ENCODE measurements at places on chromosomes 12 and 14.
A peak's percentile ranks its signal among the peaks of the same experiment; 100 is the strongest.

- DNase-seq, result no peak
Observed at GRCh38 chr12:47120736-47121135, 41.0 kb upstream of the AMIGO2 start.

DNA sequence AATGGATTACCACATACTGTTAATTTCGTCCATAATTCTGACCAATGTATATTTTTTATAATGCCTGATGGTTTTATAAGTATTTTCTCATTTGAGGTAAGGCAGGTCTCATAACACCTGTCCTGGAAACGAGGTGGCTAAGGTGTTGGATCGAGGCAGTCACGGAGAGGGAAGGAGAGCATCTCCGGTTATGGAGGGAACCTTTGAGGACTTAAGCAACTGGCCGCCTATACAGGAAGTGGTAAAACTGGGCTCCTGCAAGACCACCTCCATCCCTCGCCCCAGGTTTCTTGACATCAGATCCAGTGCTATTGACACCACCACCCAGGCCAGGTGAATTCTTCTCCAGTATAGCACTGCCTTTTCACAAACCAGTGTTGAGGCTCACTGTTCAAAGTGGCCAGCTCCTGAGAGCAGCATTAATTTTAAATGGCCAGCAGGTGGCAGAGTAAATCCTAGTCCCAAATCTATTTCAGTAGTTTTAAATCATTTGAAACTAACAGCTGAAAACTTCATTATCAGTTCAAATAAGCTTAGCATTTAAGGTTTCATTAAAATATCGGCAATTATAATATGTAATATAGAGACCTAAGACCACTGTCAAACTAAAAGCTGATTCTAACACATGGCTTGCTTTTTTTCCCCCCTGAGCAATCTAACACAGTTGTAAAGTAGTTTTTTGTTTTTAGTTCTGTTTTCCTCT is 100.8 kb downstream of the PPM1A start:
- no peak for DNase-seq

- no peak for DNase-seq
Observed at GRCh38 chr14:67079846-67080245, 109.4 kb upstream of the GARIN2 start.

- DNase-seq, result no peak
Observed at GRCh38 chr12:76757694-76758093, 6.2 kb upstream of the ZDHHC17 start.

- no peak for DNase-seq
Observed at GRCh38 chr14:22407033-22407432, 182.0 kb downstream of the DAD1 start.

GRCh38 chr12:96274331-96274730 is 80.2 kb downstream of the ELK3 start:
- DNase-seq, result no peak

GRCh38 chr14:65226824-65227604 is 124.7 kb upstream of the MAX start:
- no peak for DNase-seq

DNA sequence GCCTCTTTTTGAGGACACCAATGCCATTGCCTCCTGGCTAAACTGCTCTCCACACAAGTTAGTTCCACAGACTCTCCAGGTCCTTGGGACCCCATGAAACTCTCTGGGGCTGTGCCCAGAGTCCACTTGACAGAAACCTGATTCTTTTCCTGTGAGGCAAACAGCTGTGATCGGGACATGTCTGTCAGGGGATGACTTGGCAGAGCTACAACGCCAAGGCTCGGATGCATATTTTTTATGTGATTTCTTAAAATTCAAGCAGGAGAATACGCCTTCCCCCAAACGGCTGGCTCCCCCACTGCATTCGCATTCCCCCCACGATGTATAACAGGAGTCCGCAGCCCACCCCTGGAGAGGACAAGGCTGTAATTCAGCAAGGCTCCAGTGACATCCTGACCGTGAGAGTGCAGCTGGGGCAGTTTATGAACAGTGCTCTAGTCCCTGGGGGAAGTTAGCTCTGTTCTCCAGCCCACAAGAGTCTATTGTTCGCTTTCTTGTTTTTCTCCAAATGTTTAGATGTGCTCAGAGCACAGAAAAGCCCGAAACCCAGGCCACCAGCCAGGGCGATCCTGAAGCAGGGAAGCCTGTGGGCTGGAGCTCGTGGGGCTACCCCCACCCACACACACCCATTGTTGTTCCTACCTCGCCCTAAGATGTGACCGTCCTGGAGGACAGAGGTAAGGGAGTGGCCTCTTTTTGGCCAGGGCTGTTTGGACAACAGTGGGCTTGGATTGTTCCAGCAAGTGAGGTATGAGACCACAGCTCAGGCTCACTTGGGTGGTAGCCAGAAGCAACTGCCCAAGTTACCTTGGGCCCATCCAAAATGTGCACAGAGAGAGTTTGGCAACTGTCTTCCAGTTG is 159.5 kb downstream of the ZFP36L1 start:
- no peak for DNase-seq

- peak; percentile 12 for DNase-seq
Observed at GRCh38 chr12:546920-547845, 87.4 kb downstream of the B4GALNT3 start.

GRCh38 chr12:127774828-127775227 is 492.1 kb upstream of the TMEM132C start:
- DNase-seq, result no peak

DNA sequence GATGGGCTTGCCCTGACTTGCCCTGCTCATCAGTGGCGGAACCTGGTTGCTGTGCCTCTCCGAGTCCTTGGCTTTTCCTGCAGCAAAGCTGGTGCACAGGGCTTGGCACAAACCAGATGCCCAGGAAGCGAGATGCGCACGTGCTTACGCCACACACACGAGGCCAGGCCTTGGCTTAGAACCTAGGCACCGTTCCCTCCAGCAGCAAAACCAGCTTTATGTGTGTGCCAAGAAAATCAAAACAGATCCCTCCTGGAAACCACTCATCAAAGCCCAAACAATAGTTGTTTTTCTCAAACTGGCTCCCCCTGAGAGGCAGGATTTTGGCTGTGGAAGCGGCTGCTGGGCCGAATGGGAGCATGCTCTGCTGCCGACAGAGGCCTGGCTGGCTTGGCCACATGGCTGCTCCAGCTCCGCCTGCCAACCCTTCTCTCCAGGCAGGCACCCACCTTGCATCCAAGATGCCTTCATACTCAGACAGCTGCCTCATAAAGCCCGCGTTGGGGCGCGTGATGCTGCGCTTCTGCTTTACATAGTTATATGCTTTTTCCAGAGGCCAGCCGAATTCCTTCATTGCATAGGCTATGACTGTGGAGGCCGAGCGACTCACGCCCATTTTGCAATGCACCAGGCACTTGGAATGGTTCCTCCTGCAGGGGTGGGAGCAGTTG is 58.7 kb downstream of the SSH1 start:
- DNase-seq, result no peak

DNA sequence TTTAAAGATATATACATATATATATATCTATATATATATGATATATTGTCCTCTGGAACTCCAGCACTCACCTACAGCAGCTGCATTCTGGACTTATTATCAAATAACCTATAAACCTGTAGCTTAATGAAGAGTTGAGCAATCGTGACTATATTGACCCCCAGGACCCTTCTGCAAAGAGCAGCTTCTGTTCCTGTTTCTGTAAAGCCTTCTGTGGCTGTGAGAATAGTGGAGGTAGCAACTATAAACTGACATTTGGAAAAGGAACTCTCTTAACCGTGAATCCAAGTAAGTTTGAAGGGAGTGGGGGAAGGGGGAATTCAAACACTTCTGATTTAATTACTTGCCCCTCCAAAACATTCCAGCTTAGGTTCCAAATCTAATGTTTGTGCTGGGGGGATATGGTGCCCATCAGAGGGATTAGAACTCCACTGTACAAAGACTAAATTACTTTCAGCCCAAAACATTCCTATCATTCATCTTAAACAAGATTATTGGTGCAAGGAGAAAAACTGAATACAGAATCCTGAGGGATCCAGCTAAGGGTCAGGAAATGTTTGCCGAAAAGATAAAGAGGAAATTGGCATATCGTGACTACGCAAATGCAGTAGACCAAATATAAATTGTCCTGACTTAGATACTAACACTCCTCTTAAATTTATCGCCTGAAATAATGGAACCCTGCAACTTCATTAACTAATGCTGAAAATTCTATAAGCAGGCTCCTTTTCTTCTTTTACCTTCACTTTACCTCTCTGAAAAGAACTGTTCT is 106.1 kb downstream of the DAD1 start:
- no peak for DNase-seq

DNA sequence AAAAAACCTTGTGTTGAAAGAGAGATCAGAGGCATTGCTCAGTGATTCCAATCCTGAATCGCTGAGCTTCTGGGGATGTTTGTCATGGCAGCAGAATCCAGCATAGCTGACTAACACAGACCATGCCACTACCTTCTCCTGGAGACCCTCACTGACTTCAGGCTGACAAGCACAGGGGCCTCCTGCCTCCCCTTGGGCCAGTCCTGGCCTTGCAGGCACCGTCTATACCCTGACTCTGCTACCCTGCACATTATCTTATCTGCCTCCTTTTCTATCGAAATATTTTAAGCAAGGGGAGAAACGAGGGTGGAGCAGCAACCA is 139.8 kb downstream of the KIF26A start:
- DNase-seq, result no peak

- DNase-seq, result no peak
Observed at GRCh38 chr12:33663000-33663654, 223.5 kb upstream of the SYT10 start.

GRCh38 chr12:52980096-52980649 is 26.1 kb upstream of the EIF4B start:
- DNase-seq, result no peak

GRCh38 chr12:39095636-39096330 is 190.4 kb upstream of the CPNE8 start:
- no peak for DNase-seq

GRCh38 chr14:65387628-65388027 is 24.9 kb upstream of the FUT8 start:
- DNase-seq, result no peak

DNA sequence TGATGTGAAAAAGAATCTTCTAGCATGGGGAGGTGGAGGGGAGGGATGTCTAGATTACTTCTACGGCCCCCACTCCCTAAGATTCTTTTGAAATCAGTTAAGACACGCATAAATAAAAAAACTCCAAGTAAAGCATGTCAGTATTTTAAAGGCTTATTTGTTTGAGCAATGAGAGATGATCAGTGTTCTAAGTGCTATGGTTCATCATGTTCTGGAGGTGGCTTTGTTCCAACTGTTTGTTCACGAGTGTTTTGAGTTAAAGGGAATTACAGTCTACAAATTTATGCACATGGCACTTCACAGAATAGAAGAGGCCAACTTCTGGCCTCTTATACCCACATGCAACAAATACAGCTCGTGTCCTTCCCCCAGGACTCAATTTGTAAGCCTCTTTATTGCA is 394.9 kb downstream of the RAD51B start:
- no peak for DNase-seq

DNA sequence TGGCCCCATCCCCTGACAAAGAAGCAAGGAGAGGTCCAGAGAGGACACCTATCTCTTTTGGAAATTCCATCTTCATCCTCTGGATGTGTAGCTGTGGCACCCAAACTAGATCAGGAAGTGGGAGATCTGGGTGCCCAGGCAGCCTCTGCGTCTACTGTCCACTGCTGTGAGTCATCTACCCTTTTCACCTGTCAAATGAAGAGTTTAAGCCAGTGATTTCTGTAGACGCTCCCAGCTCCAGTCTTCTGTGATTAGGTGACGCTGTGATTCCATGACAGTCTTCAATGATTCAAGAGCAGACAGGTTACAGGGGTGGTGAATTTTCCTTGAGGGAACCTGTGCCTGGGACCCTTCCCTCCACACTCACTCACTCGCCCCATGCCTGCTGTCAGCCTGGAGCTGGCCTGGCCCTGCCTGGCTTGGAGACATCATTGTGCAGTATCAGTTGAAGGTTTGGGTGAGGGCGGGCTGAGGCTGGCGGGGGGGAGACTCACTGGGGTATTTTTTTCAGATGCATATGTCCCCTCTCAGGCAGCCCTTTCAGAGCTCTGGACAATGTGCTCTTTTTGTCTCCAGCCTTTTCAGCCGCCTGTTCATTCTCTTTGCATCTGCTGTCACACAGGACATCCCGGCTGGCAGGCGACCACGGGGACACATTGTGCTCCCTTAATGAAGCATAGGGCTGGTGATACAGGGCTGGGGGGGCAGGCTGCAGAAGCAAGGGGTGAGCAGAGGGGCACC is 56.8 kb upstream of the PARP11 start:
- no peak for DNase-seq

DNA sequence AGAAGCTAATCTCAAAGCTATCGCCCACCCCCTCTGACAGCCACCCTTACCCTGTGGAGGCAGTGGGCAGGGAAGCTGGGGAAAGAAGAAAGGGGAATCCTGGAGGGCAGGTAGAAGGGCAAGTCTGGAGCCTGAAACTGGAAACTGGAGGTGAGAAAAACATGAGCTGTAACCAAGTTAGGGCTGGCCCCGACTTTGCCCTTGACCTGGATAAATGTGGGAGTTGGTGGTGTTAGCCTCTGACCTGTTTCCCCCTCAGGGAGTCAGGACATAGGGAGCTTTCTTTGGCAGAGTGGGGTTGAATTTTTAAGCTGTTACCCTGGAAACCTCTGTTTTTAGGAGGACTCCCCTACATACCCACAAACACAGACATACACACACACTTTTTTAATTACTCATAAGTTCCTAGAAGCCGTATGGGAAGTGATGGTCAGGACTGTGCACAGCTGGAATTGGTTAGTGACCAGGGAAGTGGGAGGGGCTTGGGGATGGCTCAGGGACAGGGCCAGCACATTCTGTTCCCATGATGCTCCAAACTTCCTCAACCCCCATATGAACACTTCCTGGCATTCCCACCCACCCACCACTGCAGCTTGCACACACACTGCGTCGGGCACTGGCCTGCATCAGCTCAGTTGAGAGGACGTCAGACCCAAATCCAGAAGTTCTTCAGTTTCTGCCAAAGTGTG is 5.0 kb upstream of the MMP19 start:
- peak; percentile 48 for DNase-seq

DNA sequence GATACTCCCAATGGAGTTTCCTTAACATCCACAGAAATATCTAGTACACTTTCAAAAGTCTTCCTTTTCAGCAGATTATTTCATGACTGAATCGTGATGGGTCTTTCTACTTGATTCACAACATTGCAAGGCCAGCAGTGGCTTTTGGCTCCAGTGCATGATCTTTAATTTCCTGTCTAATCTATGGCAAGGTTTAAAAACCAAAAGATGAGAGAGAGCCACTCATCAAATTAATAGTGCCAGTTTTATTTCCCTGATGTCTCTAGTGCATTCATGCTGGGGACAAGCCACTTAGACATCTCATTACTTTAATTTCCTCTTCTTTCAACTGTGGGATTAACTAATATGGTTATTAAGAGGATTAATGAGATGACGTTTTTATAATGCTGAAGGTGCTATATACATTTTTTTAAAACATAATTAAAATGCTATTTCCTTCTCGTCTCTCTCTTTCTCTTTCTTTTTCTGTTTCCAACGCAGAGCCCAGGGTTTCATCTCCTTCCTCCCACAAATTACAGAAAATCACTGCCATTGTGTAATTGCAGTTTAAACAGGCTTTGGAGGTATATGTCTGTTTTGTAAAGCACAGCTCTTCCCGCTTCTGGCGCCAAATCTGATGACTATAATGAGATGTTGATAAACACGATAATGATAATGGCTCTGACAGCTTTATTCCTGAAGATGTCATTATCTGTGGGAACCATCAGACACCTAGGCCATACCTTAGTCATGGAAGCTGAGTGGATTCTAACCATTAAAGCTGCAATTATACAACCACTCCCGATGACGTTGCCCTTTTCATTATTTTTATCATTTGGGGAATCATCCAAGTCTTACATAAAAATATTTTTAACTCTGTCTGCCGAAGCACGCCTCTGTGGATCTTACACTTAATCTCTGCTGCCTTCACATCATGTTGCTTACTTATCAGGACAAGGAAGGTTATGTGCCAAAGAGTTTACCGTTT is 103.1 kb upstream of the PPM1H start:
- DNase-seq, result no peak
